ENCODE measurements at places on chromosomes 2 and 18.

GRCh38 chr2:51953931-51954330 lies 922.0 kb upstream of the NRXN1 start:
- DNase-seq: peak; percentile 75

- no peak for DNase-seq
These were observed 300.7 kb upstream of the DLGAP1 start for GRCh38 chr18:4755848-4756247.

- DNase-seq: peak; percentile 88
These were observed 264.1 kb downstream of the EXOC6B start for GRCh38 chr2:72561621-72562318.

GRCh38 chr2:138500592-138501424 lies 762 bp upstream of the SPOPL start:
- no peak for DNase-seq

- no peak for DNase-seq
These were observed 8.2 kb downstream of the TWIST2 start for GRCh38 chr2:238855891-238856580.

- DNase-seq: no peak
These were observed 81.7 kb upstream of the HK2 start for GRCh38 chr2:74751981-74752851.

DNA sequence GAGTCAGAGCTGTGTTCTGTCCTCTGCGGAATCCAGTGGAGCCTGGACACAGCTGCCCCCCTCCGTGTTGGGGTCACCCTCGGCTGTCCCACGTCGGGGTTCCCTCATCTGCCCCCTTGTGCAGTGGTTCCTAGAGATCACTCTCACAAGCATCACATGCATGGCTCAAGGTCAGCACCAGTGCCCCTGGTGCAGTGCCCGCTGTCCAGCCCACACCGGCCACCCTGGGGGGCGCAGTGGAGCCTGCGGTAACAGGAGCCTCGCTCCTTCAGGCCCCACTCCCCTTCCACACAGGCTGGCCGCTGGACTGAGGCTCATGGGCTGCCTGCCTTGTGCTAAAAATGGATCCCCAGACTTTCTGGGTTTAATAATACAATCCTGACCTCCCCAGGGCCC lies 8.8 kb downstream of the TEKT4 start:
- no peak for DNase-seq

DNA sequence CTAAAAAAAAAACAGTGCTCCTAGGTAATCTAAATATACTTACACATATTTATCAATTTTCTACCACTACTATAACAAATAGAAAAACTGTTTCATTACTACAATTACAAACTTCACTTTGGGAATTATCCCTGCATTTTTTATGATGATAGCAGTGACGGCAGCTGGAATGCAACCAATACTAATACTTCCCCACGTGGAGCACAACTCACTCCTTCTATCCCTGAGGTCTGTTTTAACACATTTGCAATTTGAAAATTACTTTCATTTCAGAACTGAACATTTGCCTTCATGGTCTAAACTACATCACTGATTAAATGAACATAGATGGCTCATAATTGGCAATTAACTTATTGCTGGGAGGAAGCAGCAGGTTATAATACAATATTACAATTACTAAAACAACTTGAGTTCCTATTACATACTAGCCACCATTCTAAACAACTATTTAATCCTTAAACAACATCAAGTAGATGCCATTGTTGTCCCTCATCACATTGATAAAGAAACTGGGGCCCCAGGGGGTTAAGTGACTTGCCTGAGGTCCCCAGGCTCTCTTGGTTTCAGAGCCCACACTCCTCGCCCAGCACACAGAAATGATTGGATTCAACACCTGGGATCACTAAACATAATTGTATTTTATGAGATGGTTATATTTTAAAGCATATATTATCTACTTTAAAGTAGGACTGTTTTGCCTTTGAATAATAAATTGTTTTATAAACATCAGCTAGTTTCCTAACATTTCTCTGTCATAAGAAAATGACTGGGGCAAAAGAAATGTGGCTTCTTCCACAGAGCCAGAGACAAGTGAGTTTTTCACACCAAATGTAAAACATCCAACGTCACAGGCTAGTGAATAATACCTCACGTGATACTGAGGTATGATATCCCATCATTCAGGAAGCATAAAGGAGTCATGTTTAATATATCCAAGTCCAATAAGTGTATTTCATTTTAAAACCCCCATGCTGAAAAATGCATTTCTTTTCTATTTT lies 6.2 kb downstream of the COLEC12 start:
- peak; percentile 56 for DNase-seq

DNA sequence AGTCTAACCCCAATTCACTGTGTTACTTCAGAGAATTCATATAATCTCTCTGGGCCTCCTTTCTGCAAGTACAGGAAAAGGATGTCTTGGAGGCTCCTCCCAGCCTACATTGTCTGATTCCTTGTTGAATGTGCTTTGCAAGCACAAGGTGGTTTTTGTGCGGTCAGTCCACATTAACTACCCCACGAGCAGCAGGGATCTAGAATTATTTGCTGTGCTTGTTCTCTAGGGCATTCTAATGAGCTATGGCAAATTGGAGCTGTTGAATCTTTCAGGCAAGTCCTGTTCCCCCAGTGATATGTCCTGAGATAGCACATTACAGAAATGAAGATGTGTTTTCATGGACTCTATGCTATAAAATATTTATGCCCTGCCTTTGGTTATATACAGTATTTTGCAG lies 349.4 kb downstream of the SLC4A3 start:
- no peak for DNase-seq

DNA sequence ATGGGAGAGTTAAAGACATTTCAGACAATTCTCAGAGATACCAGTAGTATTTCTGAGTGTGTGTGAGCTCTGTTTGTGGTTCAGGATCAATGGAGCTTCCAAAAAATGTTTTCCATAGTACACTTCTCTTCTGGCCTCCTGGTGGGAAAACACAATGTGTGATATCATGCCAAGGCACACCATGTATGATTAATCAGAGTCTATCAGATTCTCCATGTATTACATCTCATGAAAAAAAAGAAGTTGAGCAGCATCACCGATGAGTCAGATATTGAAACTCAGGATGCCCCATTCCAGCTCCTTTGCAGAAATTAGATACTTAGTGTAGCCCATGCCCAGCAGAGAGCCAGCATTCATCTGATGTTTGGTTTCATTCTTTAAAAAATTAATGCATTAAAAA lies 620.3 kb upstream of the POU3F3 start:
- DNase-seq: no peak

DNA sequence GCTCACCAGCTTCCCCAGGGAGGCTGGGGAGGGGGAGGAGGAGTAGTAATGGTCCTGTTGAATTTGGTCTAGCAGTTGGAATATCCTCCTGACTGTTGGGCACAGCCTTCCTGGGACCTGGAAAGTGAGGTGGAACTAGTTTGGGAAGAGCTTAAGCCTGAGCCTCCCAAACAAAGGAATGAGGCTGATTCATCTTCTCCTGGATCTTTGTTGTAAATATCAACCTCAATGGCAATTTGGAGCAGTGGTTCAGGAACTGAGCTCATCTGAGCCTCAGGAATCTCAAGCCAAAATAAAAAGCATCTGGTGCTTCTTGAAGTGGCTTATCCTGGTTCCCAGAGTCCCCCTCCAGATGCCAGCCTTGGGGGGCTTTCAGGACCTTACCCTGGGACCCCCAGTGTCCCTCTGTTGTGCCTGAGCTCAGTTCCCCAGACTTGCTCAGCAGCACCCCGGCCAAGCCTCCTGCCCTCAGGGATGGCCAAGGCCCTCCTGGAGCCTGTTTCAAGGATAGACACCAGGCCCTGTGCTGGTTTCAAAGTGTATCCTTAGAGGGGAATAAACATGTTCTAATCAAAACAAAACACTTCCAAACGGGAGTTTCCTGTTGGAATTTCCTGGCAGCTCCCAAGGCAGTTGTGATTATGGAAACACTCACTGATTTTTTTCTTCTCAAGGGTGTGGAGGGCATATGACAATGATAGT lies 112.6 kb downstream of the DDX1 start:
- no peak for DNase-seq

GRCh38 chr2:151161821-151162551 lies 99.7 kb downstream of the RBM43 start:
- DNase-seq: peak; percentile 72

- no peak for DNase-seq
These were observed 12.1 kb downstream of the CD226 start for GRCh38 chr18:69935319-69936190.

- DNase-seq: no peak
These were observed 78.7 kb downstream of the LPIN1 start for GRCh38 chr2:11824901-11825828.

DNA sequence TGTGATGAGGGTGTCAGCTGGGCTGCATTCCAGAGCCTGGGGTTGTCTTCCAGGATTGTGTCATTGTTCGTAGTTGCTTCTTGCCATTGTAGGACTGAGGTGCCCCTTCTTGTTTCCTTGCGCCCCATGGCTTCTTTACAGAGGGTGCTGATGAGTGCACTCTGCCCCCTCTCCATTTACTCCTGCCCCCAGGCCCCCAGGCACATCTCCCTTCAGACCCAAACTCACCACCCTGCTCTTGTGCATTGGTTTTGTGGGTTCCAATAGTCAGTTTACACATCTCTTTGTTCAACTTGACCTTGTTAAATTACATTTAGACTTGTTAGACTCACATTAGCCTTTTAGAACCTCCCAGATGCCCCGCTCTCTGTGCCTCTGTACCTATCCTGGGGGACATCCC lies 33.1 kb downstream of the HJURP start:
- DNase-seq: no peak

DNA sequence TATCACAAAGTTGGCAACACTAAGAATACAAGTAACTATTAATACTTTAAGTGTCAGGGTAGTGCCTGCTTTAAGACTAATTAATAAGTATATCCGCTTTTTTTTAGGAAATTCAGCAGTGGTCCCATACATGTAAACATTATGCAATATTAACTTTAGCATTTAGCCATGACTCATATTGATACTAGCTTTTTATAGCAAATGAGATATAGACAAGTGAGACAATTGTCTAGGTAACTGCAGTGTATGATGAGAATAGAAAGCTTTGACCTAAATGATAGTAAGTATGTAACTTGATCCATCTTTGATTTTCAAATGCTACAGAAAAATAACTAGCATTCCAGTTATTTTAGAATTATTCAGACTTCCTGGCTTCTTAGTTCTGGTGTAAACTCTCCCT lies 27.4 kb upstream of the VRK2 start:
- peak; percentile 19 for DNase-seq

DNA sequence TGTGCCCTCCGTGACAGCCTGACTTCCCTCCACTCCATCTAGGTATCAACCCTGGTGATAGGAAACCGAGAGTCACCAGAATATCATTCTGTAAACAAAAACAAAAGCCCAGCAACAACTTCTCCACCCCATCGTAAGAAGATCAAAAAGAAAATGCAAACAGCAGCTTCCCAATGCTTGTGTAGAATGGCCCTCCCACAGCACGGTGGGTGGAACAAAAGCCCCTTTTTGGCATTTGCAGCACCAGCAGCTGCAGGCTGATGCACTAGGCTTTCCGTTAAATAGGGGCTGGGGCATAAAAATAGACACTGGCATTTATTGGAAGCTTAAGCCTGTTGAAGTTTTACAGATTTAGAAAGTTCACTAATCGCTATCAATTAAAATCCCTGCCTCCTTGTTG lies 513.0 kb downstream of the GALR1 start:
- no peak for DNase-seq

- DNase-seq: peak; percentile 93
These were observed 56.1 kb downstream of the RHBDD1 start for GRCh38 chr2:226891780-226892590.

DNA sequence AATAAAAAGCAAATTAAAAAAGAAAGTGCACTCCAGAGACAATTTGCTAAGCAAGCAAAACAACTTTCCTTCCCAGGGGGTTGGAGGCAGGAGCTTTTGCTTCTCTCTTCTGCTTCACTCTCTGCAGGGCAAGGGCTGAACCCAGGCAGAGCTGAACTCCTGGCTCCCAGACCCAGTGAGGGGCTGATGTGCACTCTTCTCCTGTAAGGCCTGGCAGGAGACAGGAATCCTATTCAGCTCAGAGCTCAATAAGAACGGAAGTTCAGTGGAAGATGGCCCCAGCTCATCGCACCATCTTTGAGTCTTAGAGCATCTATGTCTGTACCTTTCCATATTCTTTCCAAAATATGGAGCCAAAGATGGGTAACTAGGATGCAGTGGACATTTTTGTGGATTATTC lies 29.1 kb downstream of the CIB4 start:
- DNase-seq: no peak

DNA sequence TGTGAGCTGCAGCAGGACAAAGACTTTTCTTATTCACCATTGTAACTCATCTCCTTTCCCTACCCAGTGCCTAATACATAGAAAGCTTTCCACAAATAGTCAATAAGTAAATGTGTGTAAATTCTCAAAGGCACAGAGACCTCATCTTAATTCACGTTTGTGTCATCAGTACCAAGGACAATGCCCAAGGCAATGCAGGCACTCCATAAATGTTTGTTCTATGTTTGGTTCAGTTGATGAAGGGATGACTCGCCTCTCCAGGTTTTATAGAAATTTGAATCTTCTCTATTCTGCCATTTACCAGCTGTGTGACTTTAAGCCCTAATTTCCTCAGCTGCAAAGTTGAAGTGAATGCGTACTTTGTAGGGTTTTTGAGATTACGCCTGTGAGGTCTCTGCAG lies 2.1 kb upstream of the MOGAT1 start:
- DNase-seq: no peak

- no peak for DNase-seq
These were observed 19.1 kb upstream of the GPR55 start for GRCh38 chr2:230944123-230944653.

GRCh38 chr2:166784296-166784946 lies 103.9 kb upstream of the XIRP2 start:
- DNase-seq: no peak

DNA sequence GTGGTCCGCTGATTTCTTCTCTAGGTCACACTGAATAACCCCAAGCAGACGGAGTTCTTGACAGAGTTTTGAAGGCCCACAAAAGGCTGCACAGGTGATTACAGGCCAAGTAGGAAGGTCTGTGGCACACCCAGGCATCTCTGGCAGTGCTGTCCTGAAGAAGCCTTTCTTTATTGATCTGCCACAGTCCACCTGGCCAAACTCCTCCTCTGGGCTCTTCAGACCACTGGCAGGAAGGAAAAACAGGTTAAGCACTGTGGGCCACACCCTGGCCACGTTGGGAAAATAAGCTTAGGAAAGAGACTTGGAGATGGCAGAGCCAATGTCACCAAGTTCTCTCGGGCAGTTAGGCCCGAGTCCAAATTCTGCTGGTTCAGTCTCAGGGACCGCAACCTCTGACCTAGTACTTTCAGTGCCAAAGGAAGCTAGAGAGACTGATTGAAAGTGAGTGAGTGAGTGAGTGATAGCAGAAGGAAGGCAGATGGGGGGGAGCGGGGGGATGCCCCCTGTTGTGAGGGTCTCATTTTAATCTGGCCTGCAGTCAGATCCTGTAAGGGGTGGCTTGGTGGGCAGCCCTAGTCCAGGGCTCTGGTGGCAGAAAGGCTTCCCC lies 102.9 kb downstream of the TGFA start:
- no peak for DNase-seq

- DNase-seq: no peak
These were observed 39.3 kb upstream of the STPG4 start for GRCh38 chr2:47194410-47194809.

- peak; percentile 23 for DNase-seq
These were observed 50.6 kb downstream of the ST3GAL5 start for GRCh38 chr2:85838181-85838580.

GRCh38 chr18:45569566-45570275 lies 45.6 kb upstream of the SLC14A2 start:
- no peak for DNase-seq

- DNase-seq: no peak
These were observed 876 bp upstream of the CYP27A1 start for GRCh38 chr2:218780851-218781690.

- no peak for DNase-seq
These were observed 76.2 kb upstream of the ZNF532 start for GRCh38 chr18:58788470-58788869.

- DNase-seq: no peak
These were observed 791.9 kb downstream of the TRIB2 start for GRCh38 chr2:13508671-13509070.
